ENCODE measurements at places on chromosomes 7 and 10.

- DNase-seq: no peak
Observed at GRCh38 chr7:129197771-129198170, 9.3 kb downstream of the SMO start.

DNA sequence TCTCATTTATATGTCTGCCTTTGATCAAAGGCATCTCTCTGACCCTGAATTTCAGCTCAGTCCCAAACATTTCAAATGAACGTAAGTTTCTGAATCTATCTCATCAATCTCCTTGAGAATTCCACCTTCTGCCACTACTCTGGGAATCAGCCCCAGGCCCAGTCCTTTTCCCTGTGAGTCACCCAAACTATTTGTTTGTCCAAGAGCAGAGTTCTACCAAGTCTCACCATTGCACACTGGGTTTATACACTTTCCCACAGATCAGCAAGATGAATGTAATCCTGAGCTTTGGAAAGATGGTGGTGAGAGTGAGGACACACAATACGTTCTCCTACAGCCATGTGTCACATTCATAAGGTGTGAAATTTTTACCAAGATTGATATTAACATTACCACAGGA is 251.3 kb upstream of the VWC2 start:
- no peak for DNase-seq

GRCh38 chr7:145633513-145633912 is 483.1 kb upstream of the CNTNAP2 start:
- no peak for DNase-seq

DNA sequence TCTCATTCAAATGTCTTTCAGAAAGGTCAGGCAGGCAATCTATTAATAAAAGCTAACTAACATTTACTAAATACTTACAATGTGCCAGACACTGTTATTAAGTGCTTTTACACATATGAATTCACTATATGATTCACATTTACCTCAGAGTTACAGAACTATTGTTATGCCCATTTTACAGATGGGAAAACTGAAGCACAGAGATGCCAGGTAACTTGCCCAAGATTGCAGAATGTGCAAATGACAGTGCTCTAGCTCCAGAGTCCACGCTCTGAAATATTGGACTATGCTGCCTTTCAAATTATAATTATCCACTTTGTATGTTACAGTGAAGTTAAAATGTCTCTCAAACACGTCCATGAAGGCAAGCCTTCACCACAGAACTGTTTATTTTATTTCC is 22.0 kb downstream of the UPF2 start:
- no peak for DNase-seq

GRCh38 chr7:128171342-128171918 is 69.6 kb upstream of the LEP start:
- DNase-seq: no peak

GRCh38 chr10:114714281-114714741 is 56.2 kb upstream of the ABLIM1 start:
- DNase-seq: peak; percentile 74

- no peak for DNase-seq
Observed at GRCh38 chr10:80416479-80417098, 8.2 kb downstream of the PRXL2A start.

DNA sequence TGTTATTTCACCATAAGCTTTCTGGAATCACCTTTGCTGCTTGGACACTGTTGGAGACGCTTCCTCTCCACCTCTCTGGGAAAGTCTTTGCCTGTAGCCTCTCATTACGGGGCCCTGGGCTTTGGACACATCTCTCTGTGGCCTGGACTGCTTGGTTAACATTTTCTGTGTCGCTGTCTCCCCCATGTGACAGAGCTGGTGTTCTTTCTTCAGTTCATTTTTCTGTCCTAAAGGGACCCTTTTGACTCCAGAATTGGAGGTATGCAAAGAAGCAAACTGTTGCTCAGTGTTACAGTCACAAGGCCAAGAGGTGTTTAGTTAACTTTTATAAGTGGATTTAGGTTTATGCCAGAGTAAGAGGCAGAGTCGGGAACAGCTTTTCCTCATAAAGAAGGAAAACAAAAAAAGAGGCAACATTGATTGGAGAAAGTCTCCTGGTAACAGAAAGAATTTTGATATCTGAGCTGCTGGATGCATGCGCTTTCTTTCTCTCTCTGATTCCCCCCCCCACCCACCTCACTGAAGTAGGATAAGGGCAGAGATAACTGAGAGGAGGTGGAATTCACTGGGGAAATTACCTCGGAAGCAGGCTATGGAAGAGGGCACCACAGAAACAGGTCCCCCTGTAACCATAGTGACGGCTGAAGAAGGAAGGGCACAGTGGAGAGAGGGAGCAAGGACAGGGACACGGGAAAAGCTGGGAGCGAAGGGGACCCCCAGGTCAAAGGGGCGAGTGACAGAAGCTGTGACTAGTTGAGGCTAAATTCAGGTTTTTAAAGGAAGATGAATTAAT is 57.8 kb downstream of the LGI1 start:
- DNase-seq: no peak

DNA sequence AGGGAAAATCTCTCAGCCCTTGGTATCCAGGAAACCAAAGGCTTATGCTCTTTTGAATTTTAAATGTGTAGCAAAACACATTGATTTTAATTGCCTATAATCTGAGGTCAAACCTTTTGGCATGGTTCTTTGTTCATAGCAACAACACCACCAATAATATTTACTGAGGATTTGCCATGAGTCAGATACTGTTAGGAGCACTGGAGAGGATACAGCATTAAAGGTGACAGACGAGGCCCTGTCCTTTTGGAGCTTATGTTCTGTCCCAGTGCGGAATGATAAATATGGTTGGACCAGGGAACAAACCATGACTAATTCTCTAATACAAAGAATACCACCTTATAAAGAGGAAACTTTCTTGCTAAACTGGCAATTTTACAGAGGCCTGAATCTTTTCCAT is 176.6 kb downstream of the CTNNA3 start:
- DNase-seq: no peak

DNA sequence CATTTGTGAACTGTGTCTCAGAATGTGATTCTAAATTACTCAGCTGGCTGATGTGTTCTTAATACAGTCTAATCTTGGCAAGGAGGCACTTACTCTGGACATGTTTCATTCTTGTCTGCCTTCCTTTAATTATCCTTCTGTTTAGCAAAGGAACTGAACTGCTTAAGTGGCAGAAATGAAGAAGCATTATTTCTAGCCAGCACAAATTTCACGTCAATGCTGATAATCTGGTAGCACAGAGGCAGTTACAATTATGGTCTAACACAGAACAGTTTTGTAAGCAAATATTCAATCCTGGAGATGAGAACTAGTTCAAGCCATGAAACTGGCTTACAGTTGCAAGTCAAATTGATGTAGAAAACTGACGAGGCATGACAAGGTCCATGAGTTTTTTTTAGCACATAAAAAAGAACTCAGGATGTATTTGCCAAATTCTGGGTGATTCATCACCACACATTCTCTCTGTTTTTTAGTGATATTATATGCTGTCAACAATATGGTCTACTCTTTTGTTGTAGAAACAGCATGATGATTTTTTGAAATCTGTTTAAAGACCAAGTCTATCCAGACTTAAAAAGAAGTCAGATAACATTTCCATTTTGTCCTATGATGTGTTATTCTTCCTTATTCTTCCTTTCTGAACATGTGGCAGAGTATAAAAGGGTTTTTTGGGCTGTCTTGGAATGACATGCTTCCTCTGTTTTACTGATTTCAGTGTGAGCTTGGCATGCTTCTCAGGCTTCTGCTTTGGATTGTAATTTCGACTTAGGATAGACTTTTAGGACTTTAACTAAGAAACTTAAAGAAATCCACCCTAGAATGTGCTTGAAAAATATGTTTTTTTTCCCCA is 154.8 kb downstream of the DNAJB9 start:
- DNase-seq: no peak

- DNase-seq: peak; percentile 78
Observed at GRCh38 chr10:57952741-57953140, 315.0 kb downstream of the IPMK start.

- DNase-seq: no peak
Observed at GRCh38 chr7:68833422-68833821, 764.9 kb upstream of the AUTS2 start.

GRCh38 chr10:43402880-43403452 is 6.0 kb downstream of the HNRNPF start:
- DNase-seq: no peak

DNA sequence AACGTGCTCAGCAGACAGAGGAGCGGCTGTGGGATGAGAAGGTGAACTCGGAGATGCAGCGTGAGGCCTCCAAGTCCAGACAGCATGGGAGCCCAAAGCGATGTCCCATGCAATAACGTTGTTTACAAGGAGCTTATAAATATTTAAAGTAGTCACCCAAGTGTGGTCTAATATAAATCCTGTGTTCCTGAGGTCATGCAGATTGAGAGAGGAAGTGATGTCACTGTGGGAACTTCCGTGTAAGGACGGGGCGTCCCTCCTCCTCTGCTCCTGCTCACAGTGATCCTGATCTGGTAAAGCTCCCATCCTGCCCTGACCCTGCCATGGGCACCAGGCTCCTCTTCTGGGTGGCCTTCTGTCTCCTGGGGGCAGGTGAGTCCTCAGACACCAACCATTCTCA is 94.7 kb upstream of the PRSS58 start:
- DNase-seq: no peak

DNA sequence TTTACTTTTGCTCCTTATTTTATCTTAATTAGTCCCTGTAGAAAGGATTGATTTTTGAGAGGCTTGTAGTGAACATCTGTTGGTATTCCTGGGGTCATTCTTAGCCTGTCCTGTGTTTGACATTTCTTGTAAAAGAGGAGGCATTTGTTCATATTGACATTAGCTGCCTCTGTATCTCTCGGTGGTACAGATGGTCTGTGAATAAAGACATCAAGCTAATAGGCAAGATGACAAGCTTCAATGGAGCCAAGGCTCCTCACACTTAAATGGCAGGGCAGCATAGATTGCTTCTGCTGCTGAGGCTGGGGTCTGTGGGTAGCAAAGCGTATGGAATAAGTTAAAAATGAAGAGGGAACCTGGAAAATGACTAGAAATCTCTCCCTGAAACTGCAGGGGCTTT is 687.6 kb downstream of the LRMDA start:
- no peak for DNase-seq

DNA sequence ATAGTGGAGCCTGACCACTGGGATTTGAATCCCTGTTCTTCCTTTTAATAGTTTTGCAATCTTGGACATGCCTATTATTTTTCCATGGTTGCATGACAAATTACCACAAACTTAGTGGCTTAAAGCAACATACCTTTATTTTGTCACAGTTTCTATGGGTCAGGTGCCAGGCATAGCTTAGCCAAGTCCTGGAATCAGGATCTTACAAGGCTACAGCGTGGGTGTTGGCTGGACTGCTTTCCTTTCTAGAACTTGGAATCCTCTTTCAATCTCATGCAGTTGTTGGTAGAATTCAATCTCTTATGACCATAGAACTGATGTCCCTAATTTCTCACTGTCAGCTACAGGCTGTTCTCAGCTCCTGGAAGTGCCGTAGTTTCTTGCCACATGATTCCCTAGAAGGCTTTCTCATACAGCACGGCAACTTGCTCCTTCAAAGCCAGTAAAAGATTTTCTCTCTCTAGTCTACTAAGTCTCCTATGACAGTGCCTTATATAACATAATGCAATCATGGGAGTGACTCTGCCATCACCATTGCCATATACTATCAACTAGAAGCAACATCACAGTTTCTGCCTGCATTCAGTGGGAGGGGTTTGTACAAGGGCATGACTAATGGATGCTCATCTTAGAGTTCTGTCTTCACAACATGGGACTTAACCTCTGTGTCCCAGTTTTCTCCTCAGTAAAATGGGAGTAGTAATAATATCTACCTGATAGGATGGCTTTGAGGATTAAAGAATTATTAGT is 243.4 kb upstream of the FZD1 start:
- DNase-seq: peak; percentile 60

DNA sequence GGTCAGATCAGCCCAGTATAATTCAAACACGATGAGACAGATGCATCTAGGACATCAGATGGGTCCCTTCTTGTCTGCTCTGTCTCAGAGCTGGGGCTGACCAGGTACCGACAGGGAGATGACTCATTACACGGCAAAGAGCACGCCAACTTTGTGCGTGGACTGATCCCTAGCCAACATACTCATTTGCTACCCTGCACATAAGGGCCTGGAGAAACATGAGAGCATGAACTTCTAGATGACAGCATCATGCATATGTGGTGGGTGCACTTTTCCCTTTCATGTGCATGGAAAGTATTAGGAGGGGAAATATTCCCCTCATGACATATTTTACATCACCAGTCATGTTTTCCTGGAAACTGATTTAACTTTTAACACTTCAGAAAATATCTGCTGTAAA is 35.1 kb upstream of the NPVF start:
- DNase-seq: peak; percentile 19

DNA sequence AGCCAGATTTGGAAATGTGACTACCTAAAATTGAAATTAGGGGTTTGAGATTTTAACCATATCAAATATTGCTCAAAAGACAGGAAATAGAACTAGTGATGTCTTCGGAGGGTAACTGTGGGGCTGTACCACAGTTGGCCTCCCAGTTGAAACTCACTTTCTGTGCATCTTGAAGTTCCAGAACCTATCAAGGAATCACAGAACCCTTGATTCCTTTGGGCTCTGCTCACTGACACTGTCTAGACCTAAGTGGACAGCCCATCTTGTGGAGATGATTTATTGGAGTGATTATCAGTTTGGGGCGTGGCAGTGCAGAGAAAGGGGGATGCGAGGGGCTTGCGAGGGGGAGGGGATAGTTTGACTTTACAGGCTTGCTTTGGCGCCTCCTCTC is 134.2 kb upstream of the GJD4 start:
- DNase-seq: no peak

- no peak for DNase-seq
Observed at GRCh38 chr10:99057936-99058690, 177.5 kb downstream of the HPSE2 start.

DNA sequence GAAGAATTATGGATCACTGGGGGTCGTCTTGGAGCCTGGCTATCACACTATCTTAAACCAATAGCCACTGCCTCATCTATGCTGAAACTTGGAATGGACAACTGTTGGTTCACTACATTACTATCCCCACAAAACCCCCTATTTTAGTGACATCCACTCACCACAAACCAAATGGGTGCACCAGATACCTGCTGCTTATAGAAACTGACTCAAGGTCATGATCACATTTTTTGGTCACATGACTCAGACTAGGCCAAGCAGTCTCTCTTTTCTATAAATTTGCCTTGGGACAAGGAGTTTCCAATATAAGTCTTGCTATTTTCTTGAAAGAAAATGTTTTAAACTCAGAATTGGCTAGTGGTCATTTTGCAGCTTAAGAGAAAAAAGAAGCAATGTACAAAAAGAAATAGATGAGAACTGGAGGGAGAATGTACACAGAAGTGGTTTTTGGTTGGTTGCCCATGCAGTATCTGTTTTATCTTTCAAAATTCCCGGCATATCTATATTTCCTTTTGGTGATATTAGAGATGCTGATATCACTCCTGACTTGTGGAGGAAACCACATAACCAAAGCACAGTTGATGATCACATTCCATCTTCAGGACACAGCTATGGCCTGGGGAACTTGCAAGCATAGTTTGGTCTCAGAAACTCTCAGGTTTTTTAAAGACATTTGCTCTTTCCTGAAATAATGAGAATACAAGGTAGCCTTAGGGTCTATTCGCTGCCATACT is 85.2 kb upstream of the CACNA2D1 start:
- DNase-seq: no peak

- DNase-seq: no peak
Observed at GRCh38 chr7:100208911-100209408, 10.8 kb upstream of the PVRIG start.

- DNase-seq: no peak
Observed at GRCh38 chr10:10418387-10418786, 599.3 kb upstream of the CELF2 start.

Data from GM23248 (cell line).